ENCODE measurements at places on chromosomes 13 and 19. TPM values are rescaled to one million over a fixed set of nuclear protein-coding genes. Genes with fewer than 3 reads are reported as not detected.

GRCh38 chr13:40402931-40403431 lies 263.5 kb downstream of the FOXO1 start:
- peaks cover 12% of the 10 kb centered on the region for H3K4me1 ChIP-seq
- H3K27ac ChIP-seq: no peak overlapping the region
- H3K4me3 ChIP-seq: no peak overlapping the region
- no peaks in the 10 kb centered on the region for H3K27me3 ChIP-seq

DNA sequence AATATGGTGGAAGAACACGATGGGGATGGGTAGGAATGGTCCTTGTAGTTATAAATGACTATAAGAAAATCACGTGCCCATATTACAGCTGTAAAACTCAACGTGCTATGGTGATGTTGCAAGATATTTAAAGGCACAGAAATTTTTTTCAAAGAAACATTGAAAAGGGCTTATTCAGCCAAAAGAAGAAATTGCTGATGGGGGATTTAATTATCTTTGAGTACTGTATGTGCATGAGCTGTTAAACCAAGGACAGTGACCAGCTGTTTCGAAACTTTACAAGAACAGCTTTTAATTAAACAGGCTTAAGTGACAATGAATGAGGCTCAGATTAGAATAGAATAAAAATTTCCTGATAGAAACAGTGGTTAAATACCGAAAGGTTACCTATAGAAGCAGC lies 339.0 kb downstream of the HS6ST3 start:
- no peak for DNase-seq
- H3K4me1 ChIP-seq: no peaks in the 10 kb centered on the region
- H3K27ac ChIP-seq: no peak overlapping the region
- H3K27me3 ChIP-seq: no peaks in the 10 kb centered on the region
- no peaks in the 10 kb centered on the region for H3K36me3 ChIP-seq
- no peak overlapping the region for H3K4me3 ChIP-seq

Gene EPN1
- total RNA-seq: 145 TPM

Gene USHBP1
- 8.9 TPM for total RNA-seq
